BE2C (cell line): ENCODE measurements at places on chromosomes 7 and 10.

GRCh38 chr7:83339907-83340306, 177.2 kb upstream of the PCLO start:
- DNase-seq: no peak

GRCh38 chr7:24948739-24949138, 31.2 kb downstream of the OSBPL3 start:
- no peak for DNase-seq

DNA sequence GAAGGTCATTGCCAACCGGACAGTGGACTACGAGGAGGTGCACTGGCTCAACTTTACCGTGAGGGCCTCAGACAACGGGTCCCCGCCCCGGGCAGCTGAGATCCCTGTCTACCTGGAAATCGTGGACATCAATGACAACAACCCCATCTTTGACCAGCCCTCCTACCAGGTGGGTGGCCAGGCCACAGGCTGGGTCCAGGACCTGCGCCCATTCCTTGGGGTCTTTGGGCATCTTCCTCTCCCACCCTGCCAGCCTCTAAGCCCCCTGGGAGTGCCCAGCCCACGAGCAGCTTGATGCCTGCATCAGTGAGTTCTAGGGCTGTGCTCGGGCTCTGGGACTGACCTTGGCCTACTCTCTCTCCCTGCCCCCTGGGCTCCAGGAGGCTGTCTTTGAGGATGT, 25.8 kb upstream of the VSIR start:
- no peak for DNase-seq

DNA sequence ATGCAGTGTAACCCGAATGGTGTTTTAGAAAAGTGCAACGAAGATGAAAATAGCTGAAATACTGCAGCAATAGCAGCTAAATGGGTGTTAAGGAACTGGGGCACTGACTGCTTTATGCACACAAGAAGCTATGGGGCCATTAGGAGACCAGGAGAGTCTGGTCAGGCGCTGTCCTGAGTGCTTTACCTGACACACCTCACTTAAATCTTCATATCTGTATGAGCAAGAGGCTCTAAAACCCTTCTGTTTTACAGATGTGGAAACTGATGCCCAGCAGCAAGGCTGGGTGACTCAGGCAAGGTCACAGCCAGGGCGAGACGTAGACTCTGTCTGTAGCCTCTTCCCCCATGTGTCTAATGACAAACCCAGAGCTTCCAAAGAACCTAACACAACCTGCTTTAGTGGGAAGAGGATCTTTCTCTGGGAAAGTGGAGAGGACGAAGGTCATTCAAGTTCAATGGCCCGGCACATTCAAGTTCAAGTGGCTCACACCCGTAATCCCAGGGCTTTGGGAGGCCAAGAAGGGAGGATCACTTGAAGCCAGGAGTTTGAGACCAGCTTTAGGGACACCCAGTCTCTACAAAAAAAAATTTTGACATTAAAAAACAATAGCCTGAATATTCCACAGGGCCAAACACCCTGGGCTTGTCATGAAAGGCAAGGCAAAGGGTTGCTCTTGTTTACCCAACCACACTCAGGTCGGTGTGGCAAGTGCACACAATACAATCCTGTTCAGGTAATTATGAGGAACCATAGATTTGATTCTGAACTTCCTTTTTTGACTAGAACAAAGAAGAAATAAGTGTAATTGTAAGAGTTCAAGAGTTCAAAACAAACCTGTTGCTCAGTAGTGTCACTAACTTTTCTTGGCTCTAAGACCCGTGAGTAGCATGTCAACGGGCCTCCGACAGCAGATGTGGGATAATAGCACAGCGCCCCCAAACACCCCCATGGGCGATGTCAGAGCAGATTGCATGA, 53.7 kb upstream of the KLF6 start:
- DNase-seq: no peak
